Body of pancreas (tissue), 4 donors: ENCODE measurements at places on chromosomes 4 and X. TPM values are rescaled to one million over a fixed set of nuclear protein-coding genes. Genes with fewer than 3 reads are reported as not detected.

DNA sequence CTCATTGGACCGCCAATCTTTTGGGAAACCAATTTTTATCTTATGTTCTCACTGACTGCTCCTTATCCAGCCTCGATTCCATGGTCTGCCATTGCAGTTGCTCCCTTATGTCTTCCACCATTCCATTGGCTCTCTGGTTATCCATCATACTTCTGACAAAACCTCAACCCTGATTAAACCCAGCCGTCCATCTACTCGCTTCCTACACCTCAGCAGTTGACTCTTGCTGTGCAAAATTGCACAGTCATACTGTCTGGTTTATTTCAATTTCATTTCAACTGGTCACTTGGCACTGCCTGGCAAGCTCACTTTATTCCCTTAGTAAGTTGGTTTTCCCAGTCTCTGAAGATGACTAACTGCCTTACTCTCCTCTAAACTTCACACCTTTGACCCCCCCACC, 26.2 kb downstream of the ARL9 start:
- no peak overlapping the region for H3K27ac ChIP-seq
- H3K4me1 ChIP-seq = peaks cover 9% of the 10 kb centered on the region
- DNase-seq = no peak
- H3K27me3 ChIP-seq = no peaks in the 10 kb centered on the region
- H3K36me3 ChIP-seq = no peaks in the 10 kb centered on the region

GRCh38 chr4:1469043-1469442, 62.8 kb upstream of the NKX1-1 start:
- no peaks in the 10 kb centered on the region for H3K27me3 ChIP-seq
- H3K4me1 ChIP-seq = peaks cover 8% of the 10 kb centered on the region
- H3K36me3 ChIP-seq = no peaks in the 10 kb centered on the region
- H3K4me3 ChIP-seq = no peak overlapping the region
- no peak overlapping the region for H3K27ac ChIP-seq
- DNase-seq = no peak

DNA sequence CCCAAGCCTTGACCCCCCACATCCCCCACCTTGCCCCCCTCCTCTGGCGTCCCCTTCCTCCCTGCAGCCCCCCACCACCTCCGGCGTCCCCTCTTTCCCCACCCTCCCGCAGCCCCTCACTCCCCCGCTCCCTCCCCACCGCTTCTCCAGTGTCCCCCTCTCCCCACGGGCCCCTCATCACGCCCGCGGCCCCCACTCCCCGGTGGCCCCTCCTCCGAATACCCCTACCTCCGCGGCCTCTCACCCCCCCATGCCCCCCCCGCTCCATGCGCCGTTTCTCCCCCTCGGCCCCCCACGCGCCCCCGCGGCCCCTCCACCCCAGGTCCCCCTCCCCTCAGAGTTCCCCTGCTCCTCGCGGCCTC, 562 bp downstream of the RNF212 start:
- H3K4me3 ChIP-seq = no peak overlapping the region
- H3K4me1 ChIP-seq = peaks cover 64% of the 10 kb centered on the region
- no peaks in the 10 kb centered on the region for H3K36me3 ChIP-seq
- no peak overlapping the region for H3K27ac ChIP-seq
- DNase-seq = no peak

GRCh38 chr4:76674983-76675382, 223.0 kb downstream of the SOWAHB start:
- H3K27ac ChIP-seq = no peak overlapping the region
- H3K4me1 ChIP-seq = peaks cover 12% of the 10 kb centered on the region
- no peak overlapping the region for H3K4me3 ChIP-seq
- DNase-seq = no peak

DNA sequence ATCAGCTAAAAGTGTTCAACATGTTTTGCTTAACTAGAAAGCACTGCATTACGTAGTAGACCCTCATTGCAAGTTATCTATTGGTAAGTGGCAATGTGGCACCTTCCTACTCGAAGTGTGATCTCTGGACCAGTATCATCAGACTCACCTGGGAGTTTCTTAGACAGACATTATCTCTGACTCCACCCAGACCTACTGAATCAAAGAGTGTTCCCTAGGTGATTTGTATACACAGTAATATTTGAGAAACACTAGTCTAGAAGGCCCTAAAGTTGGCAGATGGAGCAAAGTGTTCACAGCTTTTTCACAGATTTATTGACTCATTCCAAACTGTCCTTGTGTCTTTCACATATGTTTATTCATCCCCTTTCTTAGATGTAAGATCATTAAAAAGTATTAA, 35.7 kb downstream of the SHROOM4 start:
- no peaks in the 10 kb centered on the region for H3K36me3 ChIP-seq
- H3K4me1 ChIP-seq = no peaks in the 10 kb centered on the region
- no peak overlapping the region for H3K4me3 ChIP-seq

Gene SSX2
- total RNA-seq = not detected

DNA sequence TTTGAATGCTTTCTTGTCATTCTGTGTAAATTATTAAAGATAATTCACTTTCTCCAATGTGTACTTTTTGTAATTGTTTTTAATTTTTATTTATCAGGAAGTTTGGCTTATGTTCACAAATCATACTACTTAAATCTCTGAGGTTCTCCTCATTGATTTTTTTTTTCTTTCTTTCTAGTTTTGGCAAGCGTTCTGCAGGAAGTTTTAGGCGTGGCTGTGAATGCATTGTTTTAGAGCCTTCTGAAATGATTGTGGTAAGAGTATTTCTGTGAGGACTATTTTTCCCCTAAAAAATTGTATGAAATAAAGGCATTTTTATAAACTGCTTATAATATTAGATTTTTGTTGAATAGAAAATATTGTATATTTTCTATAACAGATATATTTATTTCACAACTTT, 135.8 kb downstream of the RAPGEF2 start:
- no peak overlapping the region for H3K27ac ChIP-seq
- H3K4me1 ChIP-seq = no peaks in the 10 kb centered on the region
- H3K27me3 ChIP-seq = no peaks in the 10 kb centered on the region
- H3K36me3 ChIP-seq = no peaks in the 10 kb centered on the region

Gene ARHGEF6
- total RNA-seq = 5.7 TPM

- H3K36me3 ChIP-seq = no peaks in the 10 kb centered on the region
- H3K4me1 ChIP-seq = no peaks in the 10 kb centered on the region
- H3K4me3 ChIP-seq = no peak overlapping the region
- DNase-seq = no peak
Observed at GRCh38 chrX:118893923-118894322, 70.3 kb downstream of the ZCCHC12 start.

DNA sequence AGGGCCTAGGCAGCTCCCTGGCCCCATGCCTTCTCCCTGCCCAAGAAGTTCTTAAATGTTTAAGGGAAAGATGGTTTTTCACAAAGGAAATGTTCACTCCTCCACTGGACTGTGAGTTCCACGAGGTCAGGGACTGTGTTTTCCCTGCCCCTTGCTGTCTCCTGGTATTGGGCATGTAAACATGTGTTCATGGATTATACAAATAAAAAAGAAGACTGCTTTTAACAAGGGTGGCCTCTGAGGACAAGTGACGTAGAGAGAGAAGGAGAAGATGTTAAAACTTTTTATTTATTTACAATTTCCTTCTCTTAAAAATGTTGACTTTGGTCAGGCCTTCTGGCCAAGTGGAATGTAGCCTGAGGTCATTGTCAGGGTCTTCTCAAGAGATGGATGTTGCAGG, 66.0 kb downstream of the FHDC1 start:
- H3K4me1 ChIP-seq = no peaks in the 10 kb centered on the region
- no peaks in the 10 kb centered on the region for H3K36me3 ChIP-seq
- no peak for DNase-seq
- no peak overlapping the region for H3K27ac ChIP-seq

Gene RAB28
- 14.5 TPM for total RNA-seq

Gene ZCCHC18
- 2.6 TPM for total RNA-seq

DNA sequence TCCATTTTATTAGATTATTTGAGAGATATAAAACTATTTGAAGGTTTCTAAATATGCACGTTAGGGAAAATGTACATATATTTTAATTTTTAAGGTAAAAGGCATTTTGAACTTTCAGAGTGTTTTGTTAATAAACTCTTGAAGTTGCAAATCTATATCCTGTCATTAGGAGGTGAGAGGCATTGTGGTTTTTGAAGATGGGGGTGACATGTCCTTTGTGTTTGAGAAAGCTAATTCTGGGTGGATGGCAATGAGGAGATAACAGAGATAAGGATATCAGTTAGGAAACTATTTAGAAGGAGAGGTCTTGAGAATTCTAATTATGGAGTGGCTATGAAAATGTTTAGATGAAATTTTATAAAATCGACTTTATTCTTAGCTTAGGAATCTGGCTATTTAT, 6.1 kb downstream of the STIM2 start:
- peaks cover 55% of the 10 kb centered on the region for H3K4me1 ChIP-seq
- H3K27me3 ChIP-seq = no peaks in the 10 kb centered on the region

DNA sequence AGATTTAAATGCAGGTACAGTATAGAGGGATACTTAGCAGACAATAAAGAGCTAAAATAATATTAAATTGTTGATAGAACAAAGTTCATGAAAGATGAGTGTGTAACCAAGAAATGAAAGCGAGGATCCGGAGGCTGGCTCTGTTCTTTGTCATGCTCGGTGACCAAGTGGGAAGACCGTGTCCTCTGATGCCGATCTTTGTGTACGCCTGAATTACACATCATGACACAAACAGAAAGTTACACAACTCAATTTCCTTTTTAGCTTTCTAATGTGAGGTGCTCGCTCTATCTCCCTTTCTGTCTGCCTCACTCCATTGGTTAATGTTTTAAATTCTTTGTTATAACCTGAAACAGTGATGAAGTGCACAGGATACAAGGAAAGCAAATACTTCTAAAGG, 114.8 kb upstream of the NEIL3 start:
- H3K27me3 ChIP-seq = no peaks in the 10 kb centered on the region
- no peak overlapping the region for H3K4me3 ChIP-seq
- H3K4me1 ChIP-seq = no peaks in the 10 kb centered on the region
- peak overlapping the region; percentile 8 for H3K27ac ChIP-seq
- no peak for DNase-seq
- H3K36me3 ChIP-seq = no peaks in the 10 kb centered on the region

DNA sequence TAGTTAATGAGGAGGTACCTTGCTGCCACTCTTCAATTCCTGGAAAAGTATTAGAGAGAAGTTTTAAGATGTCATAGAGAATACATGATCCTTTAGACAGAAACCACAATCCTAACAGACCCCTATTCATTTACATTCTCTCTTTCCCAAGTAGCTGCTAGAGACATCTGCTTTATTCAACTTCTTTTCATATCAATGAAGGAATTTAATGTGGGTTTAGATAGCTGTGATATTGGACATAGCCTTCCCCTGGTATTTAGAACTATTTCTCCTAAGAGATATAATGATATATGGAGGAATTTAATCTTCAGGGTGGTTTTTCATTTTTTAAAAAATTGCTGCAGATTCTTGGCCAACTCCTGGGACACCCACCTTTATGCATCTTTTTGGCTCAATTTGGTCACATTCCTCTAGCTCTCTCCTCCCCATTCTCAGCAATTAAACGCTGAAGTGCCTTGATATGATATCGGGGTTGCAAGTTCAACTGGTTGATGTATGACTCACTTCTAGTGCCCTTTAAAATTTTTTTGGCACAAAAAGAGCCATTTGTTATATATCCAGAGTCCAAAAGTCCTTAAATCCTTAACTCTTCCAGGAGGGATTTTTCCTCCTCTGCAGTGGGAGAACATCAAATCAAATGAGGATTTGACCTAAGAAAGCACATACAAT, 57.6 kb downstream of the DOCK11 start:
- no peak for DNase-seq
- no peak overlapping the region for H3K4me3 ChIP-seq
- H3K4me1 ChIP-seq = no peaks in the 10 kb centered on the region
- no peak overlapping the region for H3K27ac ChIP-seq

Gene CLDN2
- 6.0 TPM for total RNA-seq

Gene KIT
- 2.1 TPM for total RNA-seq

- H3K36me3 ChIP-seq = no peaks in the 10 kb centered on the region
- no peaks in the 10 kb centered on the region for H3K4me1 ChIP-seq
- H3K27me3 ChIP-seq = no peaks in the 10 kb centered on the region
- H3K27ac ChIP-seq = no peak overlapping the region
Observed at GRCh38 chrX:107619885-107620322, 8.4 kb upstream of the PRPS1 start.

- DNase-seq = no peak
- H3K27ac ChIP-seq = no peak overlapping the region
- no peaks in the 10 kb centered on the region for H3K36me3 ChIP-seq
Observed at GRCh38 chrX:8981723-8982122, 52.2 kb downstream of the FAM9B start.

Gene HTR2C
- total RNA-seq = not detected

Gene CHM
- 7.9 TPM for total RNA-seq

- H3K27me3 ChIP-seq = no peaks in the 10 kb centered on the region
- no peak overlapping the region for H3K4me3 ChIP-seq
- peaks cover 4% of the 10 kb centered on the region for H3K4me1 ChIP-seq
- H3K27ac ChIP-seq = no peak overlapping the region
Observed at GRCh38 chr4:174266416-174266815, 17.1 kb downstream of the FBXO8 start.

Gene AFAP1
- 9.6 TPM for total RNA-seq
